Natural killer cell (primary cell): ENCODE measurements at places on chromosomes 1 and 21.

GRCh38 chr1:182376936-182377574, 14.5 kb downstream of the GLUL start:
- DNase-seq, result no peak

- DNase-seq, result no peak
Observed at GRCh38 chr1:43288058-43288784, 2.8 kb upstream of the C1orf210 start.

- DNase-seq, result no peak
Observed at GRCh38 chr1:176996456-176997090, 167.9 kb downstream of the ASTN1 start.

GRCh38 chr1:107670397-107671040, 294.5 kb downstream of the VAV3 start:
- DNase-seq, result no peak

- DNase-seq, result peak; percentile 91
Observed at GRCh38 chr1:42931911-42932422, 26.7 kb downstream of the SLC2A1 start.

DNA sequence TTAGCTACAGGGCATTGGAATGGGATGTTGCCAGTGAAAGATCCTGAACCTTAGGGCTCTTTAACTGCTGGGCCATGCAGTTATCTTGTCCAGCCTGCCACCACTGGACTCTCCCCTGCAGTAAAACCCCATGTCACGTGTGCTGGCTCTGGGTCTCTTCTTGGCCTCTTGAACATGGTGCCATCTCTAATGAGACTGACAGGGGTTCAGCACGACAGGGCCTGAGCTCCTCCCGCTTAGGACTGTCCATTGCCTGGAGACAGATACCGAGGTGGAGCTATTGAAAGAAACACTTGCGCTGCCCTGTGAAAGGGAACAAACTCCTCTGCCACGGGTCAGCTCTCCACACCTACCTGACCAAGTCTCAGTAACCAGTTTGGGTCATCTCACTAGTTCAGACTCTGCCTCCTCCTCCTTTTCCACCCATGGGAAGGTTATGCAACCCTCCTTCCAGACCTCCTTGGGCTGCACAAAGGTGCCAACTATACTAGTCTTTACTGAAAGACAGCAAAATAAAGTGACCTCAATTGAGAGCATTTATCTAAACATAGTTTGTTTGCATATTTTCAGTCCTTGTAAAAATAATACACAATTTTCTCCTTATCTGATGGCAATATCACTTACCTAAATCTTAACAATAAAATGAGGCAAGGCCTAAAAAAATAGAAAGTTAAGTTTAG, 66.0 kb downstream of the GNG12 start:
- DNase-seq, result no peak

GRCh38 chr1:9653210-9653490, 1.6 kb downstream of the PIK3CD start:
- no peak for DNase-seq

GRCh38 chr1:207825719-207826556, 74.1 kb downstream of the CD46 start:
- peak; percentile 93 for DNase-seq

DNA sequence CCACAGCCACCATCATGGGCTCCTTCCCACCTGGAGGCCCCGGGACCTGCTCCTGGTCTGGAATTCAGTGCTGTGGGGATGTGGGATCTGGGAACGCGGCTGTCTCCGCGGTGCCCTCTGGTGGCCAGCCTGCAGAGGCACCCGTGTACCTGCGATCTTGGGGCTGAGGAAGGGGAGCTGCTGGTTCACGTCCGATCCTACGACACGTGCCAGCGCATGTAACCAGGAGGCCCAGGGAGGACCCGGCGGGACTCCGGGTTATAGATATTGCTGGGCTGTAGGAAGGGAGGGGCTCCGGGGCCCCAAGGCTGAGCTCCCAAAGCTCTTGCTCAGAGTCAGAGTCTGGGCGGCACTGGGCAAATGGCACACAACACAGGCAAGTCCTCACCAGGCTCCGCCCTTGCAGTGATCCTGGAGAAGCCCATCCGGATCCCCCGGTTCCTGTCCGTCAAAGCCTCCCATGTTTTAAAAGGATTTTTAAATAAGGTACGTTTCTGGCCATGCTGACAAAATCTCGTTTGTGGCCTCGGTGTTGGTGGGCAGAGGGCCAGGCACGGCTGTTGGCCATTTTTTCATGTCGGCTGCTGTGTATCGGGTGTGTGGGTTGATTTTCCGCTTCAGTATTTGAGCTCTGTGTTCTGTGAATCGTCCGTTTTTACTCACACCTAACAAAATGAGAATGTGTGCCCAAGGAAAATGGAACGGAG, 20.1 kb downstream of the FAAP20 start:
- DNase-seq, result peak; percentile 66

- no peak for DNase-seq
Observed at GRCh38 chr1:66761221-66761620, 9.0 kb downstream of the DYNLT5 start.

GRCh38 chr1:244381878-244382565, 69.7 kb downstream of the ADSS2 start:
- DNase-seq, result no peak

DNA sequence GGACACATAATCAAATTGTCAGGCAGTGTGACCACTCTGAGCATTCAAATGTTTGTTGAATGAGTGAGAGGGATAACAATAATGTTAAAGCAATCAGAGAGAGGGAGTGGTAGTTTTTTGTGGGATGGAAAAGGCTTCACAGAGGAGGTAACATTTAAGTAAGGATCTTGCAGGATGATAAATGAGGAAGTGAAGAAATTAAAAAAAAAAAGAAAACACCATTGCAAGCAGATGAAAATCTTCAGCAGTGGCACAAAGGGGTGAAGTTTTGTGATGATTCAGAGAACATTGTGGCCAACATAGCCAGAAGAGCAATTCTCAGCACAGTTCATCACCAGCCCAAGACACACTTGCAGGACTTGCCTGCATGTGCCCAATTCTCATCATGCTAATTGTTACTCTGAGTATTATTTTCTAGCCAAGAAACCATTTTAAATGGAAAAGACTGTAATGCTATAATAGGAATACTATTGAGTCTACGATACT, 35.0 kb downstream of the OVGP1 start:
- no peak for DNase-seq

- DNase-seq, result peak; percentile 93
Observed at GRCh38 chr1:78004719-78005447, at the start of gene DNAJB4. DNAJB4 (plus strand) TSS chr1:78004939; CDS start chr1:78005111, 172 bp downstream.

DNA sequence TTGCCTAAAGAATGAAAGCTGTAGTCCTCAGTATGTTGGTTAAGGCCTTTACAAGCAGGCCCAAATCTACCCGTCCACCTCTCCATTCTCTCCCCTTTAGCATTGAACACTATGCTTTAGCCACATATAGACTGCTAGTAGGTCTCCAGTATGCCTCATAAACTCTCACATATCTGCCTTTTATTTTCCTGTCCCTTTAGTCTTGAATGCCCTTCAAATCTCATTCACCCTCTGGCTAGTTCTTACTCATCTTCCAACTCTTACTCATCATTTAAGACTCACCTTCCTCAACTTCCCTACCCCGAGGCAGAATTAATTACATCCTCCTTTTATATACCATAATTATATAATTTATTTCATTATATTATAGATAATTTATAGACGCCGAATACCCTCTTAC, 78.7 kb upstream of the TSPAN2 start:
- DNase-seq, result no peak

- DNase-seq, result no peak
Observed at GRCh38 chr1:7120863-7121621, 335.8 kb downstream of the CAMTA1 start.

GRCh38 chr1:156160743-156161171, 7.4 kb downstream of the SEMA4A start:
- DNase-seq, result peak; percentile 72

DNA sequence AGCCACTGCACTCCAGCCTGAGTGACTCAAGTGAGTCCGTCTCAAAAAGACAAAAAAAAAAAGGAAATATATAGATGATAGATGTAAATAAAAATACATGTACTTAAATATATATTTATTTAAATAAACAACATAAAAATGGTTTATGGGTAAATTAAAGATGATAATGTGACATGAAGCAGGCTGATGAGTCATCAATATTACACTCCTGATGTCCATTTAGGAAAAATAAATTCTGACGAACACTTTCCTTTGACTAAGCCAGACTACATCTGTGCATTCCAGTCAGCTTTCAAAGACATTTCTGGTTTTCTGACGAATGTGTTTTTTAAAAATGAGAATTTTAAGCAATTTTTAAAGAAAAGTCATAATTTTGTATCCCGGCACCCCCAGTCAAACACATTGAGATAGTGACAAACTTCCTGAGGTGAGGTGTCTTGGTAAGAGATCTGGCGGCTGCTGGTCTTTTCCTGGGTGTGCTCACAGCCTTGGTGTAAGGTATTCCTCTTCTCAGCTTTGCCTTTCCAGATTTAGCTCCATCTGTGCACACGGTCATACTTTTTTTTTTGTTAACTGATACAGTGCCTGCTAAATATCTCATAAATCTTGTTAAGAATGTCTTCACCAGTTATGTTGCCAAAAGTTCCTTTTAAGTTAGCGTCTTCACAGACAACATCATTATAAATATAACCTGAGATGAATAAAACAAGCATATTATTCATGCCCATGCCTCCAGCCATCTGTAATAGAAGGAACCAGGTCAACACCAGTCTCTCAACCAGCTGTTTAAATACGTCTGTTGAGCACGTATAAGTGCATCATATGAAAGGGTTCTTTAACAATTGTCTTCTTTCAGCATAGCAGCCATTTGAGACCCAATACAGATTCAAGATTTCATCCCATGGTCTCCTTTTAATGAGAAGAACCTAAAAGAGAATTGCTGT, 214.5 kb upstream of the PLD5 start:
- no peak for DNase-seq

- DNase-seq, result no peak
Observed at GRCh38 chr1:109617291-109617801, 2.1 kb downstream of the GNAT2 start.
